T-cell (primary cell): ENCODE measurements at places on chromosomes 7 and 10. TPM values are rescaled to one million over a fixed set of nuclear protein-coding genes. Genes with fewer than 3 reads are reported as not detected.

DNA sequence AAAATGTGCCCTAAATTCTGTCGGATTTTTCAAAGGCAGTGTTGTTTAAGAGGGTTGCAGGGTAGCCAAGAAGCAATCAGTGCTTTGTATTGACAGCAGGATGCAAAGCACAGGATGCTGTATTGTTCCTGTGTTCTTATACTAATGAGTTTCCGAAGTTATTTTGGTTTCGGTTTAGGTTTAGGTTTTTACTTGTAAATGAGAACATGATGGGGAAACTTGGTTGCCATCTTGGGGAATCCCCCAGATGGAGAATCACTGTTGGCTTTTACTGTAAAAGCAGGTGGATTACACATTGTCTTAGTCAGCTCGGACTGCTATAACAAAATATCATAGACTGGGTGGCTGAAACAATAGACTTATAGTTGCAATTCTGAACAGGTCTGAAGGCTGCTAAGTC, 72.1 kb downstream of the INHBA start:
- DNase-seq = no peak

LRRC4 gene
- 0.18 TPM for total RNA-seq

DNA sequence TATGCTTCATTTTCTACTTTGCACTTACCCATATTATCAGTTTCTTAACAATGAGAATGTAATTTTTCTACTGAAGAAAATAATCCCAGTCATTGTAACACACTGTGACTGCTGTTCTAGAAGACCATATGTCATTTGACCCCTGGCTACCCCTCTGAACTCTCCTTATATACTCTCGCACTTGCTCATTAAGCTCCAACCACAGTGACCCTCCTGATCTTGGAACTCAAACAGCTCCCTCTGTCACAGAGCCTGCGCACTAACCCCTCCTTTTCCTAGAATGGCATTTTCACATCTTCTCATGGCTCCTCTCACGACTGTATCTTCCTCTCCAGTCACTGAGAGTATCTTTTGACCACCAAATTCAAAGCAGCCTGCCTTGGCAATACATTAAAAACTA, 169.7 kb downstream of the CACNA2D1 start:
- no peak for DNase-seq

- no peak for DNase-seq
Observed at GRCh38 chr7:34612661-34613060, 45.4 kb upstream of the NPSR1 start.

- no peak for DNase-seq
Observed at GRCh38 chr10:92419740-92420545, 129.0 kb downstream of the MARCHF5 start.

AKR1D1 gene
- not detected for total RNA-seq

DNA sequence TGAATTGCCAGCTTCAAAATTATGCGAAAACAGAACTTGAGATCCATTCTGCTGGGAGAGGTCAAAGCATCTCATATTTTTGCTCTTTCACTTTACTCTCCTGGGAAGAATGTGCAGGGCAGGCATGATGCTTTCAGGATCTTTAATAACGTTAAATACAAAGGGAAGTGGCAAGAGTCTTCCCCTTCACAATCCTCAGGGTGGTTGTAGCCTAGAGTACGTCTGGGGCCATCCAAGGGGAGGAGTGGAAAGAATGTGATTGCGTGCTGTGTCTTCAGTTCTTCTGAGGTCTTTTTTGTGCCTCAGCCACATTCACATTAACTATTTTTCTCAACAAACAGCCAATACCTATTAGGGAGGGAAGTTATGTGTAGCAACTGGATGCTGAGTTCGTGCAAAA, 207.3 kb downstream of the HGF start:
- DNase-seq = no peak

DNA sequence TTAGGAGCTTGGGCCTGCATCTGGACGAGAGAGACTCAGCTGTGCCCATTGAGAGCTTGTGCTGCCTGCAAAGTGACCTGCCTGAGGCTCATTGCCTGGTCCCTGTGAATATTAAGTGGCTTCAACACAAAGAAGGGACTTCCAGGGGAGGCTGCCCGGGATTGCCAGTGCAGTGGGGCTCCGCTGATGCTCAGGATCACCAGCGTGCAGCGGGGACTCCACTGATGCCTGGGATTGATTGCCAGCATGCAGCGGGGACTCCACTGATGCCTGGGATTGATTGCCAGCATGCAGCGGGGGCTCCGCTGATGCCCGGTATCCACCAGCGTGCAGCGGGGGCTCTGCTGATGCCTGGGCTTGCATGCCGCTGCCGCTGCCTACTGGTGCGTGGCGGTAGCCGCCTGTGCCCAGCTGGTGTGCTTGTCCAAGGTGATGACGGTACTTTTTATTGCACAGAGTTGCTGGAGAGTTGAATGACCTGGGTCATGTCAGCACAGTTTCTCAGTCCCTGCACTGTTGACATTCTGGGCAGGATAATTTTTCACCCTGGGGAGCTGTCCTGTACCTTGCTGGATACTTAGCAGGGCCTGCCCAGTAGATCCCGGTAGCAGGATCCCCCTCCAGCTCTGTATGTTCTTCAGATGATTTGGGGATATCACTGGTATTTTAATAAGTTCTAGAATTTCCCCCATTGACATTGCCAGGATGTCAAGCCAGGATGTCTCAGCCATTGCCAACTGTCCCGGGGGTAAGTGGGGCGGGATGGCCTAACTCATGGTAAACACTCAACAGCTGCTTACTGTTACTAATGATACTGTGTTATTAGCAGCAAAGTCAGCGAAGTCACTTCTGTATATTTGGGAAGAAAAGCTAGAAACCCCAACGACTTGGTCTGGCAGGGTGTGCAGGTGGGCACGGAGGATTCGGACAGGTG, 13.0 kb downstream of the DOCK1 start:
- DNase-seq = no peak

DNA sequence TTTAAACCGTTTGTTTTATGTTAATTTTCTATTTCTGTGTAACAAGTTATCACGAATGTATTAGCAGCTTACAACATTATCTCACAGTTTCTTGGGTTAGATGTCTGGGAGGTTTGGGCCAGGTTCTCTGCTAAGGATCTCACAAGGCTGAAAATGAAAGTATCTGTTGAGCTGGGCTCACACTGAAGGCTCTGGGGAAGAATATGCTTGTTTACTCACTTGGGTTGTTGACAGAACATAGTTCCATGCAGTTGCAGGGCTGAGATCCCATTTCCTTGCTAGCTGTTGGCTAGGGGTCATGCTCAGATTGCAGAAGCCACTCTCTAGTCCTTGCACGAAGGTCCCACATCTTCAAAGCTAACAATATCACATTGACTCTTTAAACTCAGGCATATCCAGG, 266.6 kb upstream of the GNAI1 start:
- no peak for DNase-seq

GRCh38 chr10:123306290-123306689, 152.1 kb downstream of the BUB3 start:
- no peak for DNase-seq

CALHM1 gene
- not detected for total RNA-seq

HHEX gene
- total RNA-seq = 5.8 TPM

GRCh38 chr10:26479766-26480492, 41.8 kb downstream of the APBB1IP start:
- no peak for DNase-seq

- DNase-seq = peak; percentile 30
Observed at GRCh38 chr7:4738711-4739527, 36.5 kb upstream of the AP5Z1 start.

GRCh38 chr7:159113056-159113455, 31.6 kb downstream of the VIPR2 start:
- no peak for DNase-seq

DNA sequence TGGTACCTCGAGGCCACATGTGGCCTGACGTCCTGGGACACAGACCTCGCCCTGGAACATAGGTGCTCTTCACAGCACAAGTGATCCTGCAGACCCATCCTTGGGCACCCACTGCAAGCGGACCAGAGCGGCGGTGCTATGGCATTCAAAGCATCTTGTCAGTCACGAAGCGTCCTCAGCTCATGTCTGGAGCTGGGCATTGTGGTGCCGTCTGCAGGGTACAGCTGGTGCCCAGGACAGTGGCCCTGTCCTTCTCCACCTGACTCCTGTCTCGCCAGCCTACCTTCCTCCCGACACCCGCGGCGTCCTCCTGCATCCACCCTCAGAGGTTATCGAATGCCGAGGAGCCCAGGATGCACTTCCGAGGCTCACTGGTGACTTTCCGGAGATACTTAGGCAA, 26.5 kb downstream of the ADGRA1 start:
- DNase-seq = no peak
